ENCODE measurements at places on chromosomes 11 and 22. TPM values are rescaled to one million over a fixed set of nuclear protein-coding genes. Genes with fewer than 3 reads are reported as not detected.

Gene RASL10A
- 0.42 TPM for total RNA-seq

Gene GAL3ST1
- 8.0 TPM for total RNA-seq

Gene MTCH2
- total RNA-seq: 132 TPM

Gene OR52I1
- total RNA-seq: not detected

Gene ANKK1
- not detected for total RNA-seq

Gene SOX6
- 0.01 TPM for total RNA-seq

Gene OR51B5
- not detected for total RNA-seq

Gene APOL3
- 0.10 TPM for total RNA-seq

Gene NCR3LG1
- total RNA-seq: 1.7 TPM

Gene MMP1
- 0.84 TPM for total RNA-seq

Gene GALNT18
- total RNA-seq: 19.7 TPM

Gene TMEM86A
- 0.21 TPM for total RNA-seq

Gene ATL3
- 33.2 TPM for total RNA-seq

Gene LGALS1
- total RNA-seq: 1,389 TPM

Gene TTC12
- 5.0 TPM for total RNA-seq

Gene C11orf98
- total RNA-seq: 125 TPM

Measured in A549 treated with CORT108297 at 1 μM for 4 hours (cell line).